Vagina (tissue), 2 donors: ENCODE measurements at places on chromosomes 6 and 20.

DNA sequence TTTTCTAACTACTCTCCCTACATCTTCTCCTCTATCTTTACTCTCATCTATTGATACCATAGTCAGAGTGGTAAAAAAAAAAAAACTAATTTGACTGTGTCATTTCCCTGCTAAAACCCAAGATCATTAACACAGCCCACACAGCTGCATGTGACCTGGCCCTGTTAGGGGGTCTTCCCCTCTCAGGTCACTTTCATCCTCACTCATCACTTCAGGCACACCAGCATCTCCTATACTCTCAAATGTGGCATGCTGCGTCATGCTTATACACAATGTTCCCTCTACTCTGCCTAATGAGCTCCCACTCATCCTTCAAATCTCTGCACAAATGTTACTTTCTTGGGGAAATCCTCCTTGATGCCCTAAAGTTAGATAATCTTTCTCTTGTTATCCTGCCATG lies 86.8 kb downstream of the CDK19 start:
- no peaks in the 10 kb centered on the region for H3K4me1 ChIP-seq
- no peak for DNase-seq
- no peak overlapping the region for H3K4me3 ChIP-seq
- no peaks in the 10 kb centered on the region for H3K36me3 ChIP-seq
- no peaks in the 10 kb centered on the region for H3K27me3 ChIP-seq
- H3K27ac ChIP-seq: no peak overlapping the region

- no peak overlapping the region for H3K4me3 ChIP-seq
- DNase-seq: no peak
- H3K4me1 ChIP-seq: peaks cover 37% of the 10 kb centered on the region
- peak overlapping the region; percentile 86 for H3K27ac ChIP-seq
Observed at GRCh38 chr6:111628142-111628850, 22.6 kb upstream of the TRAF3IP2 start.

DNA sequence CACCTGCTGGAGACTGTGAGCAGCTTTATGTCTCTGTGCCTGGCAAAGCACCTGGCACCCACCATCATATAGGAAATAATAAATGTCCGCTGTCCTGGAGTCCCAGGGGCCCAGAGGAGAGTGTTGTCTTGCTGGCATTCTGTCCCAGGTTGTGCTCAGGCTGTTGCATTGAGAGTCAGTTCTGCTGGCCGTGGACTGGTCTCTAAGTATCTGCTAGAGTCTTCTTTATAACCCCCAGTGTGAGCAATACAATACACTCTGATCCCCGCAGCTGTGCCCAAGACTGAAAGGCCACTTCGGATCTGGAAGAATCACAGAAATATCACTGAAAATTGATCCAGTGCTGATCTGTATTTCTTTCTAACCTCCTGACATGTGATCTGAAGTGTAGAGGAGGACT lies 38.3 kb upstream of the HINT3 start:
- peak overlapping the region; percentile 87 for H3K27ac ChIP-seq
- H3K4me1 ChIP-seq: peaks cover 12% of the 10 kb centered on the region
- DNase-seq: no peak
- no peaks in the 10 kb centered on the region for H3K36me3 ChIP-seq

DNA sequence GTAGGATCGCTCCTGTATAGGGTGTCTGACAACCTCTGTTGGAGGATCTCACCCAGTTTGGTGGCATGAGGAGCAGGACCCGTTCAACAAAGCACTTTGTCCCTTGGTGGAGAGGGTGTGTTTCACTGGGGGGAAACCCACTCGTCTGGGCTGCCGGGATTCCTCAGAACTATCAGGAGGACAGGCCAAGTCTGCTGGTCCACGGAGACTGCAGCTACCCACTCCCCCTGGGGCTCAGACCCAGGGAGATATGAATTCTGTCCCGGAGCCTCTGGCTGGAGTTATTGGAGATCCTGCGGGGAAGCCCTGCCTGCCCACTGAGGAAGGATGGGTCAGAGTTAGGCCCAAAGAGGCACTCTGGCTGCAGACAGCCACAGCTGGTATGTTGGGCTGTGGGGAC lies 233.1 kb downstream of the PKHD1 start:
- H3K4me1 ChIP-seq: no peaks in the 10 kb centered on the region
- H3K4me3 ChIP-seq: no peak overlapping the region
- no peaks in the 10 kb centered on the region for H3K36me3 ChIP-seq
- H3K27me3 ChIP-seq: no peaks in the 10 kb centered on the region
- no peak overlapping the region for H3K27ac ChIP-seq
- no peak for DNase-seq
